GM12878 (cell line): ENCODE measurements at places on chromosomes 3 and 15. TPM values are rescaled to one million over a fixed set of nuclear protein-coding genes. Genes with fewer than 3 reads are reported as not detected.

Gene MYEF2
- total RNA-seq, result 21.8 and 26.1 TPM in 2 replicates

DNA sequence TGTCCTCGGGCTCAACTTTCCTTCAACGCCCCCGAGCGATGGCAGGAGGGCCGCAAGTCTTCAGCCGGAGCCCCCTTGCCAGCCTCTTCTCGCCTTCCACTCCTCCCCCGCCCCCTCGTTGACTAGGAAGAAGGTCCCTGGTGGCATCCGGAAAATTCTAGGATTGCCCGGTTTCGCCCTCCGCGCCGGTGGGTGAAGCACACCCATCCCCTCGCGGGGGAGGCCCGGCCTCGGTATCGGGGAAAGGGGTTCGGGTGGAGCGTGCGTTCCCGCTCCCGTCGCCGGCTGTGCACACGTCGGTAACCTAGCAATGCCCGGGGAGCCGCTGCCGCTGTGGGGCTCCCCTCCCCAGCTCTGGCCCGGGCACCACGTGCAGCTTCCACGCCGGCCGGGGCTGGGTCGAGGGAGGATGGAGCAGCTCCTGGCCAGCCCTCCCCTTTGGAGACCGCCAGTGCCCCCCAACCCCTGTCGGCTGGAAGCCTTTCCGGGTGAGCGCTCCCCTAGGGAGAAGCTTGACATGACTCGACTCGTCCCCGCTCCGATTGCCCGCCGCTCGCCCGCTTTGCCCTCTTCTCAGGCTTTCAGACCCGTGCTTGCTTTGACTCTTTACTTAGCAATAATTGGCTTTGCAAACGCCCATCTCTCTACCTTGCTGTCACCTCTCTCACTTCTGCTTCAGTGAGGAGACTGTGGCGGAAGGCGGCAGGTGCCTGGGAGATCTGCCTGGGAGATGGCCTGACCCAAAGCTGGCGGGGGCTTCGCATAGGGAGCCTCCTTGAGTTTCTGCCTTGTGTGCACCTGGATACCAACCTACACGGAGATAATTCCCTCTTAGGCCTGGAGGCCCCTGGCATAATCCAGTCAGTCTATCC, 1.3 kb downstream of the CACNA1D start:
- no peak for DNase-seq

DNA sequence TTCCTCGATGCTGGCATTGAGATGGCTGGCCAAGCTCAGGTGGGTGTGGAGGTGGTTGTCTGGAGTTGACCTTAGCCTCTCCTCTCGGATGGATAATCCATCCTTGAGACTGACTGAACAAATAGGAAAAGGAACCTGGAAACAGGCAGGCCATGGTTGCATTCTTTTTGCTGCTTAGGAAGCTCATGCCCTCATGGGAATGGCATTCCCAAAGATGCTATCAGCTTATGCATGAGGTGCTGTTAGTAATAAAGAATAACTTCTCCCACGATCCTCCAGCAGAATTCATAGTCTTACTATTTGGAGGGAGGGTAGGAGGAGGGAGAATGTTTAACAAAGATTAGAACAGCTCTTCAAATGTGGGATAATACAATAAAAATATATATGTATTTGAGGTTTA, 303.0 kb upstream of the TPM1 start:
- no peak for DNase-seq

Gene ARHGAP31
- 26.4 and 27.4 TPM in 2 replicates for total RNA-seq

DNA sequence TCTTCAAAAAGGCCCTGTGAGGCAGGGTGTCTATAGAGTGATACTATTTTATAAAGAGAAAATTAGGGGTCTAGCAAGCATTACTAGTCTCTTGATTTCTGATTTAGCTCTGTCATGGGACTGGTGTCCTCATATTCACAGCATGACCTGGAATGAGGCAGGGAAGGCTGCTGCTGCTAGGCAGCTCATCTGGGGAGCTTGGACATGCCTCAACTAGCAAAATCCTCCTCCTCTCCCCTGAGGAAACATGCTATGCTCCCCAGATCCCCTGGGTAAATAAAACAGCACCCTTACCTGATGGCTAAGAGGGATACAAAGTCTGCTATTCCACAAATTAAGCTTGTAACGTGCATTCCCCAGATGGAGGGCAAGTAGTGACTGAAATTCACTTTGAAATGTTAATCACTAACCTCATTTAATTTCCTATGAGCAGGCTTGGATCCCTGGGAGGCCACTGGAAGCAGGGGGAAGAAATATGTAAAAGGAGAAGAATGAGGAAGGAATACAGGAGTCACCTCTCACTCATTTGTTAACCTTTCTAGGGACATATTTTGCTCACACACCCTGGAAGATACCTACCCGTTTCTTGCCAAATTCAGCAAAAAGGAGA, 709.4 kb downstream of the SQOR start:
- DNase-seq, result no peak
